Suprapubic skin (tissue), 4 donors: ENCODE measurements at places on chromosomes 7 and 10.

- H3K4me1 ChIP-seq = peaks cover 5% of the 10 kb centered on the region
- H3K36me3 ChIP-seq = no peaks in the 10 kb centered on the region
- no peak overlapping the region for H3K4me3 ChIP-seq
- DNase-seq = no peak
These were observed 41.8 kb downstream of the LCOR start for GRCh38 chr10:96873756-96874467.

DNA sequence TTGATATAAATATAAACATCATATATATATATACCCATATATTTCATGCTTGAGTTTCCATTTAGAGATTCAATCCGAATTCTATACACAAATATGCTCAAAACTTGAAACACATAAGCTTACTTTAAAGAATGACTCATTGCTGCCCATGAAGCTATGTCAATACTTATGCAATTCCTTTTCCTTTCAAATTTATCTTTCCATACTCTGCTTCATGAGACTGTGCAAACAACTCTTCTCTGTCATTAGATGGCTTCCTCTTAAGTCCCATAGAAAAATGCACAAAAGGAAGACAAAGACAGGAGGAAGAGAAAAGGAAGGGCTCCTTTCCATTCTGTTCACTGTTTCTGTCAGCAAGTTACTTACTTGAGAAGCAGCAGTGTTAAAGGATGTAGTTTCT is 895.7 kb upstream of the SORCS1 start:
- H3K4me3 ChIP-seq = no peak overlapping the region
- no peak for DNase-seq
- H3K27me3 ChIP-seq = no peaks in the 10 kb centered on the region
- H3K27ac ChIP-seq = no peak overlapping the region

GRCh38 chr7:29453021-29453420 is 110.6 kb upstream of the PRR15 start:
- no peak overlapping the region for H3K4me3 ChIP-seq
- no peaks in the 10 kb centered on the region for H3K27me3 ChIP-seq
- H3K4me1 ChIP-seq = no peaks in the 10 kb centered on the region
- H3K36me3 ChIP-seq = no peaks in the 10 kb centered on the region
- DNase-seq = no peak

GRCh38 chr10:132364594-132364970 is 32.4 kb upstream of the PWWP2B start:
- no peak overlapping the region for H3K27ac ChIP-seq
- no peak overlapping the region for H3K4me3 ChIP-seq
- no peaks in the 10 kb centered on the region for H3K27me3 ChIP-seq
- H3K4me1 ChIP-seq = no peaks in the 10 kb centered on the region
- peak; percentile 79 for DNase-seq

GRCh38 chr7:130875901-130876300 is 141.9 kb upstream of the KLF14 start:
- peaks cover 22% of the 10 kb centered on the region for H3K4me1 ChIP-seq
- H3K27me3 ChIP-seq = no peaks in the 10 kb centered on the region
- no peak for DNase-seq
- H3K36me3 ChIP-seq = peaks cover 58% of the 10 kb centered on the region

DNA sequence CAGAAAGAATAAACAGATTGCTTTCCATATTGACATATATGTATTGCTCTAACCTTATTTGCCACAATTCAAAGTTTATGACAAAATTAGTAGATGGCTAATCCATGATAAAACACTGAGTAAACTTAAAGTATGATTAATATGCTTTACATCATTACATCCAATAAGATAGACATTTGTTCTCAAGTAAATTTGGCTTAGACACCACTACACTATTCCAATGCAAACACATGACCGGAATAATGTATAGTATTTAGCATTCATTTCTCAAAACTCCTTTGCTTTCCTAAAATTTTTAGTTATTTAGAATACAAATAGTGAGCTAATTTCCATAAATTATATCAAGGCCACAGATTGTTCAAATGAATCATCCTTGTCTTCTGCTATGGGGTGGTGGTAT is 20.2 kb downstream of the SEM1 start:
- H3K27me3 ChIP-seq = no peaks in the 10 kb centered on the region
- H3K4me1 ChIP-seq = no peaks in the 10 kb centered on the region
- H3K36me3 ChIP-seq = peaks cover 32% of the 10 kb centered on the region
- H3K27ac ChIP-seq = no peak overlapping the region
- DNase-seq = no peak
